ENCODE measurements at places on chromosomes 7 and 10.

DNA sequence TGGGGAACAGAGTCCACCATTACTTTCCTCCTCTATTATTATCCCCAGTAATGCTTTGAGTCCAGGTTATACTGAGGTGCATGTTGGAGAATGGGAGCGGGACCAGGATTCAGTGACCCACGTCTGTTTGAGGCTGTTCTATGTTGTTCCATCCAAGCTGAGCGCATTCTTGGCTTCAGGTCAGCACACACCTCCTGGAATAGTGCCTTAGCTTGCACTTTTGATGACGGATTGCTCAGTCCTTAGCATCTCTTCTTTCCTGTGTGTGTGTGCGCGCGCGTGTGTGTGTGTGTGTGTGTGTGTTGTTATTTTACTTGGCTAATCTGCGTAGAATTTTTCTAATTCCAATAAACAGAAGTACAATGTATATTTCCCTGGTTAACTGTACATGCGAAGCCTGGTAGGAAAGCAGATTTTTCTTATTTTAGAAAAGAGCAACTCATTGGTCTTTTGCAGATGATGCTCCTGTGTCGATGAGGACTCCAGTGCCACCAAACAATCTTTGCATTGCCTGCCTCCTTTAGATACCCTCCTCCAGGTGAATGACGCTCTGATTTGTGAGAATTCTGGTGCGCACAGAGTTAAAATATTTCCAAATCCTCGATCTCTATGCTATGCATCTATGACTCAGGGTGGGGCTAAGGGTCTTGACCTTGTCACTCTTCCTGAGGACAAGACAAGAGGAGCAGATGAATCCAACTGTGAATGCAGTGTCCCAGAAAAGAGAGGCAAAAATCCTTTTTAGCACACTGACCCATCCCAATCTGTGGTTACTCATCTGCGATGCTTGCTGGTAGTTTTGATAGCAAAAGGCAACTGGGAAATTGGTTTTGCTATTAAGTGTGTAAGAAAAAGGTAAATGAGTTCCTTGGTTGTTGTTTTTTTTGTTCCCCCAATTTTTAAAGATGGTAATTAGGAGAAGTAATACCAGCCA is 13.3 kb upstream of the CELF2 start:
- DNase-seq: no peak

GRCh38 chr10:89121764-89122020 is 85.4 kb downstream of the CH25H start:
- DNase-seq: no peak

- DNase-seq: no peak
Measured at GRCh38 chr10:126349101-126349500, 39.2 kb downstream of the ADAM12 start.

- DNase-seq: no peak
Measured at GRCh38 chr10:116669832-116670644, 49.3 kb downstream of the PNLIPRP2 start.

DNA sequence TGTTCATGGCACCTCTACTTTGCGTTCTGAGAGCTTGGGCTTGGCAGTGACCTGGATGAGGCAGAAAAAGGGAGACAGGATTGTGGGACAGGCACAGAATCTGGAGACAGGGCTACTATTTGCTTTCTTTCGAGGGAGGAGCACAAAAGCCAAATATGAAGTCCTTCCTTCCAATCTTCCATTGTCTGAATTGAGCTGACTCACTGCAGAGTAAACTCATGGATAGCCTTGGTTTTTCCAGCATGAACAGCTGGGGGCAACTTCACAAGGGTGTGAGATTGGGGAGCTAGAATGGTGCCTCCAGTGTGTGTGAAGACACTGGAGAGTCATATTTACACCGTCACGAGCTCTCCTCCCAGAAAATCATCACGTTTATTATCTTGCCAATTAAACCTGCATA is 55.6 kb upstream of the NRP1 start:
- no peak for DNase-seq

- DNase-seq: no peak
Measured at GRCh38 chr7:101681170-101682007, 52.3 kb upstream of the MYL10 start.

GRCh38 chr10:113397047-113397446 is 155.8 kb upstream of the HABP2 start:
- no peak for DNase-seq
